ENCODE measurements at places on chromosomes 16 and 17.

GRCh38 chr17:35973333-35974260 lies 7.7 kb downstream of the CCL16 start:
- DNase-seq: no peak

GRCh38 chr17:7852919-7853690 lies 1.8 kb upstream of the TMEM88 start:
- DNase-seq: peak; percentile 9

GRCh38 chr16:55294129-55294528 lies 29.9 kb upstream of the IRX6 start:
- DNase-seq: no peak

- peak; percentile 44 for DNase-seq
Observed at GRCh38 chr16:48608871-48609651, 919 bp downstream of the N4BP1 start.

GRCh38 chr16:64132759-64133361 lies 989.0 kb downstream of the CDH11 start:
- DNase-seq: no peak

- no peak for DNase-seq
Observed at GRCh38 chr17:67053438-67054000, 9.2 kb downstream of the CACNG1 start.

DNA sequence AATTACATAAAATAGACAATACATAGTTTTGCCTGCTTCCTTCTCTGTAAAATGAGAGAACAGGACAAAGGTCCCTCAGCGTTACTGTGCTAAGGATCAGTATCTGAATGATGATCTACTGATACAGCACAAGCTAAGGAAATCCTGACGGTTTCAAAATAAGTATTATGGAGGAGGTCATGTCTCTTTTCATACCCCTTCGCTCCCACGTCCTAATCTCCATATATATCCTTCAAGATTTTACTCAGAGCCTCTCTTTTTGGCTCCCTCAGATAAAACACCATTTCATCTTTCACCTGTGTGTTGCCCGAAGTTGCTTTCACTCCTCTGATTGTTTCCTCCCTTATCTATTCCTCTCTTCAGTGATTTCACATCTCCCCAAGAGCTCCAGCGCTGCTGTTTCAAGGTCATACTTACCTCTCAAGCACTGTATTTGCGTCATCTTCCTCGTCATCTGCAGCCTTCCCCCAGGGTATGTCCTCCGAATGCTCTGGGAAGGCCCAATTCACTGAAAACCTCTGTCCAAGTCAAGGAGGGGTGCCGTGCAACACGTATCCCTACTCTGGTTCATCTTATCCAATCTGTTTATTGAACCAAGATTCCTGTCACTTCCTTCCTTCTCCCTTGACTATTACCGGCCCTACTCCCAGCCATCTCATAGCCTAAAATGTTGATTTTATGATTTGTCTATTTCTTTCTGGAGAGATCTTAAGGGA lies 1.2 kb upstream of the BLTP2 start:
- DNase-seq: no peak

DNA sequence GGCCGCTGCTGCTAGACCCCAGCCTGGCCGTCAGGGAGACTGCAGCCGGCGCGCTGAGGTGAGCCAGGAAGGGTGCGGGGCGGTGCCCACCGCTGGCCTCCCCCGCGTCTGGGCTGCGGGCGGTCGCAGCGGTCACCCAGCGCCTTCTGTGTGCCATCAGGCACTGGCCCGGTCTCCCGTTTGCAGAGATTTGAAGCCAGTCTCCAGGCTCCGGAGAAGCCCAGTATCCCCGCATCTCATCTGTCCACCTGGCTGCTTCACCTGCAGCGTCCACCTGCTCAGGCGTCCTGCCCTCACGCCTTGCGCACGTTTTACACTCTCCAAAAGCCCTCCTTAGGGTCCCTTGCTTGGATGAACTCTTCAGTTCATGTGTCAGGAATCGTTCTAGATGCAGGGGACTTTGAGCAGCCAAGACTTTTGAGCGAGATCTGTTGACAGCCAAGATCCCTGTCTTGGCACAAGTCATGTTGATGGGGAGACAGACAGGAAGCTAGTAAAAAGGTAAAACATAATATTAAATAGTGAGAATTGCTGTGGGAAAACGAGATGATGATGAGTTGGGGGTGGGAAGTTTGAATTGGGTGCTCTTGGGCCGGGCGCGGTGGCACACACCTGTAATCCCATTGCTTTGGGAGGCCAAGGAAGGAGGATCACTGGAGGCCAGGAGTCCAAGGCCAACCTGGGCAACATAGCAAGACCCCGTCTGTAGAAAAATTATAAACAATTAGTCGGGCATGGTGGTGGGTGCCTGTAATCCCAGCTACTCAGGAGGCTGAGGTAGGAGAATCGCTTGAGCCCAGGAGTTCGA lies 916 bp downstream of the HEATR3 start:
- no peak for DNase-seq

DNA sequence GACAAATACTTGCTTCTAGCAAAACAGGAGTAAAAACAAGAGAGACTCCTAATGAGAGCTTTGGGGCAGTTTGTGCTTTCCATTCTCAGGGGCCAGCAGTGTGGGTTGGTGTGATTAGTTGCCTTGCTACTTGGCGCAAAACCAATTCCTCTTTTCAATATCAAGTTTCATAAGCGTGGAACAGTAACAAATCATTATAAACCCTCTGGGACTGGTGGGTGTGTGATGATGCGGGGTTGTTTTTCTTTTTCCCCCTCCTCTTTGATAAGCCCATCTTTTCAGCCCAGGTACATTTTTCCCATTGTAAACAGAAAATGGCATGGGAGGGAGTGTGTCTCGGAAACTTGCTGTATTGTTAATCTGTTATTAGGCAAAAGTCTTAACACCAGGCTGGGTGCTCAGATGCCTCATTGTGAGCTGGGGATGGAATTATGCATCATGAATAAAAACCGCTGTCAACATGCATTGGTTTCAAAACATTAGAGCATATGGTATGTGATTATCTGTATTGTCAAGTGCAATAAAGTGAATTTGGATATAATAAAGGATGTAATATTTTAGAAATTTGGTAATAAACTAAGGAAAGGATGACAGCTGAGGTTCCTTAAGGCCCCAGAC lies 166.4 kb downstream of the CCDC182 start:
- DNase-seq: no peak
